IPS-NIHi11 (cell line): ENCODE measurements at places on chromosomes 2 and 18.

DNA sequence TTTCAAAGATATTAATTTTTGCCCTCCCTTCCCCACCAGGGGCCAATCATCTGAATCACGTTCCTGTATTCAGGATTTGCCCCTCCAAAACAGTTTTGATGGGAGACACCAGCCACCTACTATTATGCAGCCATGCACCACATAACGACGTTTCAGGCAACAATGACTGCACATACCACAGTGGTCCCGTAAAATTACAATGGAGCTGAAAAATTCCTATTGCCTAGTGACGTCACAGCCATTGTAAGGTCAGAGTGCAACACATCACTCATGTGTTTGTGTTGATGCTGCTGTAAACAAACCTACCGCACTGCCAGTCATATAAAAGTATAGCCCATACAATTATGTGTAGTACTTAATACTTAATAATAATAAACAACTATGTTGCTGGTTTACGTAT lies 22.6 kb downstream of the ITM2C start:
- DNase-seq = no peak

GRCh38 chr18:51168026-51168742 lies 29.3 kb downstream of the MEX3C start:
- peak; percentile 61 for DNase-seq

DNA sequence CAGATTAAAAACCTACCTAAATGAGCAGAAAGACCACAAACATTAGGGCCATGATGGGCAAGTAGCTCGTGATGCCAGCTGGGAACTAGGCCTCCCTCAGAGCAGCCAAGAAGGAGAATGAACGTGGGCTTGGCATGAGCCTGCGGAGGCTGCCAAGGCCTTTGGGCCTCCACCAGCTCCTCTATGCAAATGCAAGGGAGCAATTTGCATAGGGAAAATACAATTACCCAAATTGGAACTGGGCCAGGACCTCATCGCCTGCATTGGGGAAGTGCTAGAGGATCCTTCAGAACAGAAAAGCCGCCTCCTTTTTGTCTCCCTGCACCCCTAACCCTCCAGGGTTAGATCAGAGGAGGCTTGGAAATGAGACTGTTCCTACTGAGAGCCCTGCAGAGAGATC lies 326.4 kb downstream of the SMAD2 start:
- no peak for DNase-seq

- DNase-seq = no peak
These were observed 43.2 kb upstream of the GPR75 start for GRCh38 chr2:53903011-53903410.

DNA sequence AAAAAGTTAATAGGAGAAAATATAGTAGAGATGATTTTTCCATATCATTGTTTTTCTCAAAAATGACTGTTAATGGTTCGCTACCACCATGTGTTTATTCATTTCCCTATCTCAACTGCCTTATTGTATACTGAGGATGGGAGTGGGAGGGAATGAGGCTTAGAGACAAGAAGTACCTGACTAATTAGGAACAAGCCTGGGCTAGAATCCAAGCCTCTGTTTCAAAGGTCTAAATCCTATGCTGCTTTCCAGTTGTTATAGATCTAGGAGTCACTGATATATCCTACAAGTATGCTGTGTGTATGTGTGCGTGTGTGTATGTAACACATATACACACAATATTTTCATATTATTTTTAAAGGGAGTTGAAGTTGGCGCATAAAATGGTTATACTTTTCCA lies 465.9 kb downstream of the EPHA4 start:
- DNase-seq = no peak

GRCh38 chr2:86226070-86226469 lies 26.8 kb downstream of the MRPL35 start:
- no peak for DNase-seq
